ENCODE measurements at places on chromosomes 3 and 15.

- no peak for DNase-seq
Measured at GRCh38 chr3:168024537-168024941, 71.2 kb downstream of the GOLIM4 start.

- no peak for DNase-seq
Measured at GRCh38 chr15:53414167-53414566, 345.3 kb downstream of the WDR72 start.

- no peak for DNase-seq
Measured at GRCh38 chr3:48879994-48880377, 18.7 kb downstream of the SLC25A20 start.

DNA sequence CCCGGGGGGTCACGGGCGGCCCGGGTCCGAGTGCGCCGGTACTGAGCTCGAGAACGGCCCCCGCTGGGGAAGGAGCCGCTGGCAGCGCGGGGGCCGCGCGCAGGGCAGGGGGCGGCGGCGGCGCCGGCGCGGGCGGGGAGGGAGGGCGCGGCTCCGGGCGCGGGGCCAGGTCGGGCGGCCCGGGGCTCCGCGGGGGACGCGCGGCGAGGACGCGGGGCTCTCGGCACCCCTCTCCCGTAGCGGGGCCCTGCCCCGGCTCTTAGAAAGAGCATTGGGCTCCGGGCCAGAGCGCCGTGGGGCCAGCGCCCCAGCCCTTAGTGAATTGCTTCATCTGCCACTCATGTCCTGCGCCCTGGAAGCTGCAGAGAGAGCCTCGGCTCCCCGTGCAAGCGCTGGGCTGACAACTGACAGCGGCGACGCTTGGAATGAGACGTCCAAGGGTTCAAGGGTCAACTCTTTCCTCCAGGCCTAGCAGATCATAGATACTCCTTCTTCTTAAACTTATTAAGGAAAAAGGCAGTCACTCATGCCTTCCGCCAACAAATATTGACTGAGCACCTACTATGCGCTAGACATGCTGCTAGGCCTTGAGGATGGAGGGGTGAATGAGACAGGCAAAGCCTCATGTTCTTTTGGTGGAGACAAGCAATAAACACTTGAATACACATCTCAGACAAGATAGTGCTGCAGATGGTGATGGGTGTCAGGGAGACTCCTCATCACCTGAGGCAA is 140.8 kb downstream of the SMAD6 start:
- no peak for DNase-seq

DNA sequence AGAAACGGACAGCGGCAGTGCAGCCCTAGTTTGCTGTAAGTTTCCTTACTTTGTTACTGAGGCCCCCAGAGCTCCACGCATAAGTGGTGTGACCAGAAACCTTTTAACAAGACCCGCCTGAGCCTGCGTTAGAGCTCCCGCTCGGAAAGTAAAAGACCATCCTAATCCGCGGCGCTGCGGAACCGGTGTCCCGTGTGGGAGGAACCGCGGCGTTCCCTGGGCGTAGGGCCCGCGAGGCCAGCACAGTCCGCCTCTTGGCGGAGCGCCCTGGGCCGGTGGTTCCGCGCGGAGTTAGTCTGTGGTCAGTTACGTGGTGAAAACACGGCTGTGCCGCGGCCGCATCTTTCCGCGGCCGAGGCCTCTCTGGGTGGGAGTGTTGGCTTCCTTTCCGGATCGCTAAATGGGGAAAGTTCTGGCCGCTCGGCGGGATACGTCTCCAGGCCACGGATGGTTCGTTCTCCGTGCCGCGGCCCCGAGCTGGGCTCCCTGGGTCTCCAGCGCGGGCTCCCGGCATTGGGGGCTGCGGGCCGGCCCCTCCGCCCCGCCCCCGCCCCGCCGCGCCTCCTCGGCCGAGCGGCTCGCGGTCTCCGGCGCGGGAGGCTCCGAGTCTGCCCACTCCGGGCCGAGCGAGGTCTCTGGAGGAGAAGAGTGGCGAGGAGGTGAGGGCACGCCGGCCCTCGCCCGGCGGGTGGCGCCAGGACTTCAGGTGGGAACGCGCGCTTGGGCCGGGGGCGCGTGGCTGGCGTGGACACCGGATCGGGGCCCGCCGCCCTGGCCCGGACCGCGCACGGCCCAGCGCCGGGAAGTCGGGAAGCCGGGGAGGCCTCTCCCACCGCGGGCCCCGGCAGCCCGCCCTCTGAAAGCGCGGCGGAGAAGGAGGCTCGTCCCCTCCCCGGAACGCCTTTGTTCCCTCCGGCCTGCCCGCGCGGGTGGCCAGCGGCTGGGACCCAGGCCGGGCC is 754 bp downstream of the B3GNT5 start:
- DNase-seq = peak; percentile 15

DNA sequence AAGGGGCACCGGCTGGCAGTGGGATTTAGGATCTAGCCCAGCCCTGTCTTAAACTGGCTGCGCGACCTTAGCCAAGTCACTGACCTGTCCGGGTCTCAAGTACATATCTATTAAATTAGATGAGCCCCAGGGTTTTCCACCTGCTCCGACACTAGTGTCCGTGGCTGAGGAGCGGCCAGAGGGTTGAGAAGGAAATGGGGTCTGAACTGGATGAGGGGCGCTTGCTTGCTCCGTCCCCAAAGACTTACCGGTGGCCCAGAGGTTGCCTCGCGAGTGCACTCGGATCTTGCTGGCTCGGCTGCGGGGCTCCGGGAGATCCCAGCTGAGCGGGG is 285 bp downstream of the NMB start:
- no peak for DNase-seq

- DNase-seq = no peak
Measured at GRCh38 chr15:93920204-93920603, 311.2 kb upstream of the MCTP2 start.

DNA sequence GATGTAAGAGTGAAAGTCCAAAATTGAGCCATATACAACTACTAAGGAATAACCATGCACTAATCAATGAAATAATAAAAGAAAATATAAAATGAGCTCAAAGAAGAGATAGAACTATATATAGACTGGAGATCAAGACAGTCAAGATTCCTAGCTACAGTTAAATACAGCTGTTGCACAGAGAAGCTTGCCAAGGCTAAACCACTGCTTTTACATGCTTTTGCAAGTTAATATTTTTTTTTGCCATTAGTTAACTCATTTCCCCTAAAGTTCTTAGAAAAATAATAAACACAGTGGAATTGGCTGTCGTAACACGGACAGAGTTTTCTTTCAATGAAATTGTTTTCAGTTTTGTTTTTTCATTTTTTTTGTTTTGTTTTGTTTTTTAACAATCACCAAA is 123.0 kb downstream of the VGLL3 start:
- DNase-seq = no peak

GRCh38 chr3:113018536-113019181 is 27.9 kb downstream of the GTPBP8 start:
- no peak for DNase-seq

GRCh38 chr3:123422457-123422856 is 26.4 kb downstream of the ADCY5 start:
- DNase-seq = no peak

DNA sequence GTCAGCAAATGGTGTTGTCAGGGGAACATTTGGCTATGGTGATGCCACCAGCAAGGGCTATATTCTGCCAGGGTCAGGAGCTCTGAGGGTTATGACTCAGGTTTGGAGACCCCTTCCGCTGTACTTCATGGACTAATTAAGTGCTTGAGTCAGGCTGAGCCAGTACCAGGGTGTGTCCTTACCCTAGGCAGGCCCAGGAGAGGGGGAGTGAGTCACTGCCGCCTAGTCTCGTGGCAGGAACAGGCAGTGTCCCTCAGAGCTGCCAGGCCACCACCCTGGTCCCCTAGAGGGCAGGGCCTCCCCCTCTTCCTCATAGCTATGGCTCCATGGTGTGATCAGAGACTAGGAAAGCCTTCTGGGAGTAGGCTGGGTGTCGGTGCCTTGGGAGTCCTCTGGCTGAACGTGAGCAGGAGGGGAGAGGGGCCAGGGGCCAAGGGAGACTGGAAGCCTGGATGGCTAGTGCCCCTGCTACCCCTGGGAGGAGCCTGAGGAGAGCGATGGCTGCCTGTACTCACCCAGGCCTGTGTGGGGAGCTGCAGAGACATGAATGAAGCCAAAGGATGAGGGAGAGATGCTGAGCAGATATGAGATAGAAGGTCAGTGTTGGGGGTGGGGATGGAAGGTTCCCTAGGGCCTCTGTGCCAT is 10.6 kb downstream of the MAPKAPK3 start:
- DNase-seq = no peak
